ENCODE measurements at places on chromosomes 11 and 22.
A peak's percentile ranks its signal among the peaks of the same experiment; 100 is the strongest.

DNA sequence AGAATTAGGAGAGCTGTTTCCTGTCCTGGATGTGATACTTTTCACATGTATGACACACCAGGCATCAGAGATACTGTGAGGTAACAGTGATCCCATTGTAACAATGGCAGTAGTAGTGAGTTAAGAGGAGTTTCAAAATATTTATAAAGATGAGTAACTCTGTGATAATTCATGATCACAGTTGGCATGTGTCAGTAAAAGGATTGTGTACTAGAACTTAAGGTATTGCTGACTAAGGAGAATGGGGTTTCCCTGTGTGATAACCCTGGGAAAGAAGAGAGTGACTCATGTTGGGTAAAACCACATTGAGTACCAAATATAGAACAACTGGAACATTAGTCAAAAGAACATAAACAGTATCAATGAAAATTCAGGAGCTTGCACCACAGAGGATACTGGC lies 22.9 kb upstream of the SLC5A1 start:
- no peak for DNase-seq

- DNase-seq, result no peak
These were observed 11.8 kb downstream of the USP35 start for GRCh38 chr11:78200553-78200952.

DNA sequence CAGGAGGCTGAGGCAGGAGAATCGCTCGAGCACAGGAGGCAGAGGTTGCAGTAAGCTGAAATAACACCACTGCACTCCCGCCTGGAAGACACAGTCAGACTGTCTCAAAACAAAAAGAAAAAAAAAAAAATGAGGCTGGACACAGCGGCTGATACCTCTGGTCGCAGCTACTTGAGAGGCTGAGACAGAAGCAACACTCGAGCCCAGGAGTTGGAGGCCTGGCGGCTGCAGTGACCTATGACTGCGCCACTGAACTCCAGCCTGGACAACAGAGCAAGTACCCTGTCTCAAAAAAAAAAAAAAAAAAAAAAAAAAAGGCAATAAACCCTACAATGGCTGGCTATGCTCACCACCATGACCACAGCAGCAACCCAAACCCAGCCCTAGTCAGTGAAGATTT lies 11.0 kb downstream of the NAP1L4 start:
- DNase-seq, result no peak

DNA sequence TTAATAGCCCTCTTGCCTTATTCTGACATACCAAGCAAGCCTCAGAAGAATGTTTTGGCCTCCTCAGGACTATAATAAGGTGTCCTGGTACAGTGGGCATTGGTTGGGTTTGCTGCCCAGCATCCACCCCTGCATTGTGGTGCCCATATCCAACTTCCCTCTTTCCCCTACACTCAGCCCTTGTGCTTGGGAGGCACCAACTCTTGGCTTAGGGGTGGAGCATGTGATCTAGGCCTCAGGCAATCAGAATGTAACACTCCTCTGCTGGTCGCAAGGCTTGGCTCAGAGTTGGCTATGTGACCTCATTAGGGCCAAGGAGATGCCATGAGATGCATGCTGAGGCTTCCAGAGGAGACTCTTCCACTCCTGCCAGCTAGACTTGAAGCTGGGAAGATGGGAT lies 123.0 kb downstream of the CSNK2A3 start:
- no peak for DNase-seq

- no peak for DNase-seq
These were observed 89.5 kb upstream of the KCNQ1OT1 start for GRCh38 chr11:2789331-2789730.

DNA sequence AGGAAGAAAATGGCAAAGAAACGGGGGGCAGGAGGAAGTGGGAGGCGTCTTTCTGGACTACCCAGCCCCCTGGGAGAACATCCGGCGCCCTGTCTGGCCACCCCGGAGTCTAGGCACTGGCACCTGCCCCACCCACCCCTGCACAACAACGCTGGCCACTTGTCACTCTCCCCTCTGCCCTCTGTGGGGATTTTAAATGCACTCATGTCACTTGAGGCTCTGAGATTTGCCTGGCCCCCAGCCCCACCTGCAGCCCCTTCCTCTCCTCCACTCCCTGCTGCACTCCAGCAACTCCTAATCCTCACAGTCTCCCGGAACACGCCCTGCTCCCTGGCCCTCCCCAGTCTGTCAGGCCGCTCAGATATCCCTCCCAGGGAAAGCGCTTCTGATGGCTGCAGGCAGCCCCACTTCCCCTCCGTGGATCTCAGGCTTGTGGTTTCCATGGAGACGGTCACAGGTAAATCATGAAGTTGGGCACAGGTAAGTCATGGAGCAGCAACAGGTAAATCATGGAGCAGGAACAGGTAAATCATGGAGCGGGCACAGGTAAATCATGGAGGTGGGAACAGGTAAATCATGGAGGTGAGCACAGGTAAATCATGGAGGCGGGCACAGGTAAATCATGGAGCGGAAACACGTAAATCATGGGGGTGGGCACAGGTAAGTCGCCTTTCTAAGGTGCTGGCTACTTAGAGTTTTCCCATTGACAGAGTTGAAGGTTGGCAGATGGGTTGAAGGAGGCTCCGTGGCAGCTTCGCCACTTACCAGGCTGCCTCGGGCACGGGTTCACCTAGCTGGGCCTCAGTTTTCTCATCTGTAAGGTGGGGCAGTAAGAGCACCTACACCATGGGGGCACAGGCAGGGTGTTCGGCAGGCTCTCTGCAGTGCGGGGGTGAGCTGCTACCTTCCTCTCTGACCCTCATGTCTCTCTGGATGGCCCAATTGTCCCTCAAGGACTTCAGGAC lies 79.0 kb upstream of the SHISAL1 start:
- DNase-seq, result no peak

GRCh38 chr22:43658823-43659222 lies 153.3 kb downstream of the EFCAB6 start:
- DNase-seq, result no peak

DNA sequence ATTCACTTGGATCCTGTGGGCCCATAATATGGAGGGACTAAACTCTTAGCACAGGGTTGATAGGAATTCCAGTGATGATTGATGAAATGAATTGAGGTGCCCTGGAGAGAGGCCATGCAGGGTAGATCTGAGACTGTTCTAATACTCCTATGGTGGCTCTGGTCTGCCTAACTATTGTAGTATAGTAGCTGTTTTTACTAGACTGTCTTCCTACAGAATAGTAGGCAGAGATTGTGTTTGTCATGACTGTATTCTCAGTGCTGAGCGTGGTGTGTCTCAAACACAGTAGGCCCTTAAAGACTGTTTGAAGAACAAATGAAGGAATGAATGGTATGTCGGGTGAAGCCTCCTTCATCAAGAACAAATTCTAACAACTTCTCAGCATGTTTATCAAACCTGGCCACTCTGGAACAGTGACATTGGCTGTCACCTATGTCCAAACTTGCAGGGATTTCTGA lies 107.0 kb upstream of the SESN3 start:
- no peak for DNase-seq

DNA sequence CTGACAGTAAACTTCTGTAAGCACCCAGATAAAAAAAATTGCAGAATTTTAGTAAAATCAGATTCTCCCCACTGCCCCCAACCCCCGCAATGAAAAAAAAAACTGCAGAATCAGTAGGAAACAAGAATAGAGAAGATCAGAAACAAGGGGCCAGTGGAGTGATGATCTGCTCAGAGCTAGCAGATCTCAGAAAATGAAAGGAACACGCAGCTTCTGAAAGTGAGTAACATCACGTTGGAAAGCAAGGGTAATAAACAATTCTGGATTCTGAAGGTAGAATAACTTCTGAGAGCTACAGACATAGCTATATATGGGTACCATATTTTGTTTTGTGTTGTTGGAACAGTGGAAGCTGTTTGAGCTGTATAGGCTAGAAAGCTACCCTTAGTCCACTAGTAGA lies 23.2 kb downstream of the ACAT1 start:
- DNase-seq, result no peak

DNA sequence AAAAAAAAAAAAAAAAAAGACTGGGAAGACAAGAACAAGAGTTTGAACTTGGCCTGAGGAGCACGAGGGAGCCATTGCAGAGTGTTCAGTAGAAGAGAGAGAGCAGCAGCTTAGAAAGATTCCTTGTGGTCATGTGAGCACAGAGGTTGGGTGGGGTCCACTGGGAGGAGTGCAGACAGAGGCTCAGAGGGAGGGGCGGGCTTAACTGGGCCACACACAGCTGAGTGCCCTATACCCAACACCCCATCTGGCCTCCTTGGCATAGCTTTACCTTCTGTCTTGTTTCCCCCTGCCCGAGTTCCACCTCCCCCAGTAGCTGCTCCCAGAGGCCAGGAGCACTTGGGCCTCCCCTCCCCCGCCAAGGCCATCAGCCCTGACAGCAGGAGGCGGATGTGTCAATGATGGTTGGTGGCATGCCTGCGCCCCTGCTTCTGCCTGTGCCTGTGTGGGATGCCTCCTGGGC lies 12.1 kb downstream of the C11orf86 start:
- no peak for DNase-seq

DNA sequence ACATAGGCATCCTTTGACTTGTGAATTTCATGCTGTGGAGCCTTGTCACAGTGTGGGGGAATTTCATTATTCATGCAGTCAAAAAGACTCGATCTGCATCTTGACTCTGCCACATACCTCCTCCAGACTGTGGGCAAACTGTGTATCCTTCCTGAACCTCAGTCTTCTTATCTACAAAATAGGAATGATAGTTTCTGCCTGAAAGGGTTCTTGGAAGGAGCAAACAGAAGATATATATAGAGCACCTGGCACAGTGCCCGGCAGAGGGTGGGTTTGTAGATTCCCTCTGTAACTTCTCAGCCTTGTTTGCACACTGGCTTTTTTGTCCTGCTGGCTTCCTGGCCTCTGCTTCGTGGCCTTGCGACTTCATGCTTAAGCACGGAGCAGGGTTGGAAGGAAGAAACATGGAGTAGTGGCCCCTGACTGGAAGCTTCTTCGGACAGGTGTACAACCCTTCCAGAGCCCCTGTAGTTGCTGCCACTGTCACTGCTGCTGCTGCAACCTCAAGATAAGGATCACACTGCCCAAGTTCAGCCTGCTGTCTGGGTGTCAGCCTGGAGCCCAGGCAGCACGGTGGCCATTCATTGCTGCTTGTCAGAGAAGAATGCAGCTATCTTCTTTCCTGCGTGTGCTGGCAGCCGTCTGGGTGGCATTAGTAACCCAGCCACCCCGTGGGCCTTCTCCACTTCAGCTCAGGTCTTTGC lies 106.4 kb downstream of the MICAL2 start:
- DNase-seq, result no peak

DNA sequence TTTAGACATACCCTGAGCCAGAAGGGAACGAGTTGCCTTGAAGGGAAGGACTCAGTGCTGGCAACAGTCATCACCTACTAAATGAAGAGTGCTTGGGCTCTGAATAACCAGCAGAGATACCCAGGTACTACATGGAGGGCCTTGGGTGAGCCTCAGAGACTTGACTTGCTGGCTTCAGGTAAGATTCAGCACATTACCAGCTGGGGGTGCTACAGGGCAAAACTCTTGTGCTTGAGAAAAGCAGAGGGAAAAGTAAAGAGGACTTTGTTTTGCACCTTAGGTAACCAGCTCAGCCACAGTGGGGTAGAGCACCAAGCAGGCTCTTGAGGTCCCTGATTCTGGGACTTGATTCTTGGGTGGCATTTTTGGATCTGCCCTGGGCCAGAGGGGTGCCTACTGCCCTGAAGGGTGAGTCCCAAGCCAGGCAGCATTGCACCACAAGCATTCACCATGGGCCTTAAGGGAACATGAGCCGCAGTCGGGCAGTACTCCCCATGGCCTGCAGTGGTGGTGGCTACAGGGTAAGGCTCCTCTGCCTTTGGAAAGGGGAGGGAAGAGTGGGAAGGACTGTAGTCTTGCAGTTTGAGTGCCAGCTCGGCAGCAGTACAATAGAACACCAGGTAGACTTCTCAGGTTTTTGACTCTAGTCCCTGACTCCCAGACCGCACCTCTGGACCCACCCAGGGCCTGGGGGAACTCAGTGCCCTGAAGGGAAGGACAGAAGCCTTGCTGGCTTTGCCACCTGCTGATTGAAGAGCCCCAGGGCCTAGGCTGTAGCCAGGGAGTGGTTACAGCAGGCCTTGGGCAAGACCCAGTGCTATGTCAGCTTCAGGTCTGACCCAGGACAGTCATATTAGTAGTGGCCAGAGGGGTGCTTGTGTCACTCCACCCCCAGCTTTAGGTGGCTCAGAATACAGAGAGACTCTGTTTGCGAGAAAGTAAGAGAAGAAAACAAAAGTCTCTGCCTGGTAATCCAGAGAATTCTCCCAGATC lies 22.7 kb upstream of the PLEKHA7 start:
- DNase-seq, result no peak

DNA sequence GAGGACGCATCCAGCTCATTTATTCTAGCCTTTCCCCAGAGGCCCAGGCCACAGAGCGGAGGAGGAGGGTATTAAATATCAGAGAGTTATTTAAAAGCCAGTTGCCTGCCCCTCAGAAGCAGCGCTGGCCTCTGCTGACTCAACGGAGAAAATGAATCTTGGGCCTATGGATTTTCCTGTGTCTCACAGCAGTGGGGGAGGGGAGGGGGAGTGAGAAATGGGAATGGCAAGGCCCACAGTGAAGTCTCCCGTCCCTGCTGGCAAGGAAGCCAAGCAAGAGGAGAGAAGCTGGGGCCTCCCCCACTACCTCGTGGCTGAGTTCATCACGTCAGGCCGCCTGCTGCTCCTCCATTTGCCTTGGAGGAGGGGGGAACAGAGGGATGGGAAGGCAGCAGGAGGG lies 4.5 kb upstream of the TPBGL start:
- no peak for DNase-seq

- no peak for DNase-seq
These were observed 387.7 kb downstream of the NXPE2 start for GRCh38 chr11:115065830-115066664.

DNA sequence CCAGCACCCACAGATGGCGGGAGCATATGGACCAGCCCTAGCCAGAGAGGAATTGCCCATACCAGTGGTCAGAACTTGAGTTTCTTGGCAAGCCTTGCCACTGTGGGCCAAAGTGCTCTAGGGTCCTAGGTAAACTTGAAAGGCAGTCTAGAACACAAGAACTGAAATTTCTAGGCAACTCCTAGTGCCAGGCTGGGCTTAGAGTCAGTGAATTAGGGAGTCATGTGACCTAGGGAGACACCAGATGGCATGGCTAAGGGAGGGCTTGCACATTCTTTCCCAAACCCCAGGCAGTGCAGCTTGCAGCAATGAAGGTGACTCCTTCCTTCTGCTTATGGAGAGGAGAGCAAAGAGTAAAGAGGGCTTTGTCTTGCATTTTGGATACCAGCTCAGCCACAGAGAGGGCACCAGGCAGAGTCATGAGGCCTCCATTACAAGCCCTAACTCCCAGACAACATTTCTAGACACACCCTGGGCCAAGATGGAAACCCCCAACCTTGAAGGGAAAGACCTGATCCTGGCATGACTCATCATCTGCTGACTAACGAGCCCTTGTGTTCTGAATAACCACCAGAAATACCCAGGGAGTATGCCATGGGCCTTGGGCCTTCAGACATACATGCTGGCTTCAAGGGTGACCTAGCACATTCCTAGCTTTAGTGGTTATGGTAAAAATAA lies 19.2 kb upstream of the OR56A3 start:
- no peak for DNase-seq

DNA sequence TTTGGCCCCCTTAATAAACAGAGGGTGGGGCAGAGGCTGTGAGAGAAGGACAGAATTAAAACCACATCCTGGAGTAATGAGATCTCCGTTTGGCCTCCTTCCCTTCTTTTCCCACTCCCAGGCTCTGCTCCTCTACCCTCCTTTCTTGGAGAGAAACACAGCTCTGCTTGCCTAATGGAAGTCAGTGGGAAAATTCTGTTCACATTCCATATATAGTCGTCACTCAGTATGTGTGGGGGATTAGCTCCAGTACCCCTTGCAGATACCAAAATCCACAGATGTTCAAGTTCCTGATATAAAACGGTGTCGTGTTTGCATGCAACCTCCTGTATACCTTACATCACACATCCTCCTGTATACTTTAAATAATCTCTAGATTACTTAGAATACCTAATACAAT lies 37.6 kb upstream of the THY1 start:
- peak; percentile 88 for DNase-seq
